Stimulated activated CD8-positive, alpha-beta memory T cell treated with anti-CD3 and anti-CD28 coated beads, Interleukin-7, amount 100 ng/mL, for 48 hours (primary cell): ENCODE measurements at places on chromosomes 2 and 18.

DNA sequence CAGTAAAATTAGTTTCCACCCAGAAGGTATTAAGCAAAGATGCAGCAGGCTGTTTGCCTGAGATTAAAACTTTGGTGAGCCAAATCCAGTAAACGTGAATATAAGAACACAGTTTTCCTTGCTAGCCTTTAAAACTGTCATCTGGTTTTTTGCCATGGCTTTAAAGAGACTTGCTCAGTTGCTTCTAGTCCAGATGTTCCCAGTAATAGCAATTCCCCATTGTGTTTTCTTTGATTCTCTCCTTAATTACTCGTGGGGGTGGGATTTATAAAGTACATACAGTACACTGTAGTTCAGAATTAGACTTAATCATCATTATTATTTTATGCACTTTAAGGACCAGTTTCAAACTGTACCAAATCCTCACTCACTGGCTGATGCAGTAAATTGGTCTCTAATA, 303.5 kb upstream of the ZNF804A start:
- no peak for DNase-seq

DNA sequence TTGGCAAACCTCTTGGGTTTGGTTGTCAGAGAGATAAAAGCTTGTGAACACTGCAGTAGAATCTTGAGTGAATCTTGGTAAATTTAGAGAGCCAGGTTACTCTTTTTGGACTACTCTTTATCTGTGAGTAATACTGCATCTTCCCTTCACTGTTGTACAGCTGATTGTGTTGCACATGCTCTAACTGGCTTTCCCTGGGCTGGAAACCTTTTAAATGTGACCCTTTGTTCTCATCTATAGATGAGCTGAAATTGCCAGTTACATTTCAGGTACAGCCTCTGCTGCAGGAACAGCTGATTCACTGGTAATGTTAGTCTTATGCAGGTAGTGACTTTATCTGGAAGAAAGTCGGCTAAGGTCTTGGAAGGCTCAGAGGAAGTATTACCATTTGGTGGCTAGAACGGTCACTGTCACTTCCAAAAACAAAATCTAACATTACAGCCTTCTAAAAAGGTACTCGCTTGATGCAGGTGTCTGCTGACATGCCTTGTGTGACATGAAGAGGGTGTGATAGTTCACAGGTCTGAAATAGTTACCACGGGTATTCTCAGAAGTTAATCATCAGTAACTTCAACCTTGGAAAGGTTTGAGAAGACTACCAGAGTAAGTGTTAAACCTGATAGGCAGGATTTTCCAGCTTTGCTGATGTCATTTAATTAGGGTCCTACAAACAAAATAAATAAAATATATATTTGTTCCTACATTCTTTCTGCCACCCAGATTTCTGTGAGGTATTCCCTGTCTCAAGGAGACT, 851.1 kb downstream of the SLC4A3 start:
- DNase-seq: no peak

GRCh38 chr2:219857751-219858150, 230.3 kb downstream of the SLC4A3 start:
- no peak for DNase-seq

DNA sequence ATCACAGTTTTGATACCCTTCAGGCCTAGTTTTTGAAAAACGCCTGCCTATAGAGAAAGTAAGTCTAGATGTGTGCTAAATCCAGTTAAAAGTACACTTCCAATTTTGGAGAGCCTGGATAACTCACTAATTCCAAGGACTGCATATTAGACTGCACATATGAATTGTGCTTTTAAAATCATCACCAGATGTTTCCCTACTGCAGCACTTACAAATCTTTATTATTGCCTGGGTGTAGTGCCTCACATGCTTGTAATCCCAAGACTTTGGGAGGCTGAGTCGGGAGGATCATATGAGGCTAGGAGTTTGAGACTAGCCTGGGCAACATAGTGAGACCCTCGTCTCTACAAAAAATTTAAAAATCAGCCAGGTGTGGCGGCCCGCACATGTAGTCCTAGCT, 35.9 kb upstream of the HTR2B start:
- DNase-seq: no peak

GRCh38 chr2:150586858-150587257, 99.4 kb upstream of the RND3 start:
- DNase-seq: no peak

- DNase-seq: no peak
Measured at GRCh38 chr2:181639686-181640085, 17.2 kb downstream of the CERKL start.

- DNase-seq: no peak
Measured at GRCh38 chr2:170222298-170222697, 44.4 kb downstream of the MYO3B start.

DNA sequence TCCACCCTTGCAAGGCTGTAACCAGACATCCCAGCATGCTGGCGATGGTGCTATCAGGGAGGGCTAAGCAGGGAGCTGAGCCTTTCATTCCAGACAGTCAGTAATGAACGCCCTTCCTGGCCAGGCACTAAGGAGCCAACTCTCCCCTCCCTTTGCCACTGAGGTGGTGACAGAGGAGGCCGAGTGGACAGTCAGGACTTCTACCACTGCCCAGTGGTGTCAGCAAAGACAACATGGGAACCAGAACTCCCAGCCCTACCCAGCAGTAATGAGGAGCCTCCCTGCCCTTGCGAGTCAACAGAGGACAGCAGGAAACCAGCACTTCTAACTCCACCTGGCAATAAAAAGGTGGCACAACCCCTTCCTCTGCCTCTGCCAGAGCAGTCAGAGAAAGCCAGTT, 68.6 kb downstream of the ZAP70 start:
- no peak for DNase-seq

GRCh38 chr2:55019526-55020258, 30.6 kb downstream of the RTN4 start:
- DNase-seq: no peak

GRCh38 chr18:62586151-62586774, 63.4 kb downstream of the ZCCHC2 start:
- peak; percentile 84 for DNase-seq

GRCh38 chr18:13464432-13465123, 246.0 kb downstream of the LDLRAD4 start:
- DNase-seq: peak; percentile 50

GRCh38 chr18:56001576-56001975, 413.6 kb upstream of the TCF4 start:
- DNase-seq: no peak
